ENCODE measurements at places on chromosomes 7 and 10. TPM values are rescaled to one million over a fixed set of nuclear protein-coding genes. Genes with fewer than 3 reads are reported as not detected.
A peak's percentile ranks its signal among the peaks of the same experiment; 100 is the strongest.

DNA sequence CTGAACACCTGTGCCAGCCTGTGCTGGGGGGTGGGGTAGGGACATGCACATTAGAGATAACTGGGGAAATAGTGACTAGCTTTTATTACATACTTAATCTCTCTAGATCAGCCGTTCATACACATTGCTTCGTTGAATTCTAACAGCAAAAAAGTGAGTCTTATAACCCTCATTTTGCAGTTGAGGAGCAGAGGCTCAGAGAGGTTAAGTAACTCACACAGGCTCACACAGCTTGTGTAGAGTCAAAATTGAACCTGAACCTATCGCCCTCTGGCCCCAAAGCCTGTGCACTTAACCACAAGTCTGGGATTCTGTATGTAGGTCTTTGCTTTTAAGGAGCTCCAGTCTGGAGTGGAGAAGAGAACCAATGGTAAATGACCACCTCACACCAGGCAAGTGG lies 59.9 kb downstream of the CDH23 start:
- H3K27ac ChIP-seq = no peak overlapping the region
- H3K4me3 ChIP-seq = no peak overlapping the region
- no peaks in the 10 kb centered on the region for H3K4me1 ChIP-seq
- H3K27me3 ChIP-seq = no peaks in the 10 kb centered on the region
- DNase-seq = no peak

The PNLIP gene
- not detected for total RNA-seq

GRCh38 chr7:41467596-41467995 lies 235.3 kb downstream of the INHBA start:
- no peak for DNase-seq
- H3K4me1 ChIP-seq = no peaks in the 10 kb centered on the region
- H3K27ac ChIP-seq = no peak overlapping the region
- no peak overlapping the region for H3K4me3 ChIP-seq
- no peaks in the 10 kb centered on the region for H3K27me3 ChIP-seq

The PURB gene
- 26.0 TPM for total RNA-seq

The BICC1 gene
- total RNA-seq = 9.2 TPM

The CALML5 gene
- not detected for total RNA-seq

GRCh38 chr7:155342313-155342712 lies 44.6 kb downstream of the INSIG1 start:
- H3K27me3 ChIP-seq = peaks cover 6% of the 10 kb centered on the region
- no peak for DNase-seq
- no peak overlapping the region for H3K27ac ChIP-seq

DNA sequence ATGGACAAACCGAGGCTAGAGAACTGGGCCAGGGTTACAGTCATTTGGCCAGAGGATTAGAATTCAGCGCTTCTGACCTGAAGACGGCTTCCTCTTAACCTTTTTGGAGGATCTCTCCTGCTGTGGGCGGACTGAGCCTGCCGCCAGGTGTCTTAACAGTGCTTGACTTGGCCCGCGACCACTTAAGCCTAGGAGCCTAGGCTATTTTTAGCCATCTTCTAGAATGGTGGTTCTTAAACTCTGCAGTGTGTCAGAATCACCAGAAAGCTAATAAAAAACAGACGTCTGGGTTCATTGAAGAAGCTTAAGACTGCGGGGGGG lies 722 bp downstream of the MDH2 start:
- H3K27me3 ChIP-seq = no peaks in the 10 kb centered on the region
- H3K27ac ChIP-seq = peak overlapping the region; percentile 97
- peaks cover 13% of the 10 kb centered on the region for H3K36me3 ChIP-seq
- H3K4me3 ChIP-seq = peak overlapping the region; percentile 94
- peak; percentile 76 for DNase-seq

DNA sequence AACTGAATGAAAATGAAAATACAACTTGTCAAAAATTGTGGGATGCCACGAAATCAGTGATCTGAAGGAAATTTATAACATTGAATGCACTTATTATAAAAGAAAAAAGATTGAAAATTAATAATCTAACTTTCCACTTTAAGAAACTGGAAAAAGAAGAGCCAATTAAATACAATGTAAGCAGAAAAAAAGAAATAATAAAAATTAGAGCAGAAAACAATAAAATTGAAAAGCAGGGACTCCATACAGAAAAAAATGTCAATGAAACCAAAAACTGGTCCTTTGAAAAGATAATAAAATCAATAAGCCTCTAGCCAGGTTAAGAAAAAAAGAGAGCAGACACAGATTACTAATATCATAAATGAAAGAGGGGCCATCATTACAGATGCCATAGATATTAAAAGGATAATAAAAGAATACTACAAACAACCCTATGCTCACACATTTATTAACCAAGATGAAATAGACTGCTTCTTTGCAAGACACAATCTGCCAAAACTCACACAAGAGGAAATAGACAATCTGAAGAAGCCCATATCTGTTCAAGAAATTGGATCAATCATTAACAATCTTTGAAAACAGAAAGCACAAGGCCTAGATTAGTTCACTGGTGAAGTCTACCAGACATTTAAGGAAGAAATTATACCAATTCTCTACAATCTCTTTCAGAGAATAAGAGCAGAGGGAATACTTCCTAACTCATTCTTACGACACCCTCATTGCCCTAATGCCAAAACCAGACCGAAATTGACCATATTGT lies 233.8 kb upstream of the NEBL start:
- H3K27ac ChIP-seq = no peak overlapping the region
- H3K36me3 ChIP-seq = no peaks in the 10 kb centered on the region
- H3K27me3 ChIP-seq = no peaks in the 10 kb centered on the region
- no peak for DNase-seq

The CDK13 gene
- 51.4 TPM for total RNA-seq

- no peaks in the 10 kb centered on the region for H3K36me3 ChIP-seq
- H3K27ac ChIP-seq = no peak overlapping the region
- no peak for DNase-seq
- H3K27me3 ChIP-seq = no peaks in the 10 kb centered on the region
- H3K4me3 ChIP-seq = no peak overlapping the region
Measured at GRCh38 chr10:121281576-121281975, 316.7 kb downstream of the FGFR2 start.

Data from upper lobe of right lung (tissue), 1 donor.